ENCODE measurements at places on chromosomes 16 and 17.
A peak's percentile ranks its signal among the peaks of the same experiment; 100 is the strongest.

- DNase-seq: no peak
Measured at GRCh38 chr17:58575511-58575910, 61.1 kb upstream of the MTMR4 start.

DNA sequence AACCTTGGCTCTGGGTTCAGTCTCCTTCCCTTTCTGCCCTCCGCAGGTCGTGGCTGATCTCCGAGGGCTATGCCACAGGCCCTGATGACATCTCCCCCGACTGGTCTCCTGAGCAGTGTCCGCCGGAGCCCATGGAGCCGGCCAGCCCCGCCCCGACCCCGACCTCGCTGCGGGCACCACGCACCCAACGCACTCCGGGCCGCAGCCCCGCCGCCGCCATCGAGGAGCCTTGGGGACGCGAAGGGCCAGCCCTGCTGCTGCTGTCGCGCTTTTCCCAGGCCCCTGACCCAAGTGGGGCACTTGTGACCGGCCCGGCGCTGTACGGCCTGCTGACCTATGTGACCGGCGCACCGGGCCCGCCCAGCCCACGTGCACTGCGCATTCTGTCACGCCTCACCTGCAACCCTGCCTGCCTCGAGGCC is 5.1 kb downstream of the ARMC5 start:
- no peak for DNase-seq

DNA sequence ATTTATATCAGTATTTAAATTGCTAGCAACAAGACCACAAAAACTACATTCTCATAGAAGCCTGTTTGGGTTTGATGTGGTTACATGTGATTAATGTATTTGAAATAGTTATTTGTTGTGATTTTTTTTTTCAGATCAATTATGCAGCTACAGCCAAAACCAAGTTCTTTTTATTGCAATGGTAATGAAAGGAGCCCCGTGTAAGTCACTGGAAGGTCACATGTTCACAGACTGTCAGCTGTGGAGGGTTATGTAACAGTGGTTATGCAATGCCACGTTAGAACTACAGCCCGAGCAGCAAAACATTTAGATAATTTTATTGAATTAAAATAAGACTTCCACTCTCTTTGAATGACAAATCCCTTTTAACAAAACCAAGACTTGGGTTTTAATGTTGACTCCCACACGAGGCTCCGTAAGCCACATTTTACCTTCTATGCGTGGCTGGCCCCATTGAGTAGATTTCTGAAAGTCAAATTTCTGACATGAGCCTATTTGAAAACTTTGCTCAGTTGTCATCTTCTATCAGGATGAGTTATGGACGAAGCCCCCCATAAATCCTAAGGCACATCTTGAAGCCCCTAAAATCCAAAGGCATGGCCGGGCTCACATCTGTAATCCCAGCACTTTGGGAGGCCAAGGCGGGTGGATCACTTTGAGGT is 41.8 kb upstream of the SEC14L1 start:
- no peak for DNase-seq

- no peak for DNase-seq
Measured at GRCh38 chr17:82376042-82376730, 4.6 kb downstream of the UTS2R start.

DNA sequence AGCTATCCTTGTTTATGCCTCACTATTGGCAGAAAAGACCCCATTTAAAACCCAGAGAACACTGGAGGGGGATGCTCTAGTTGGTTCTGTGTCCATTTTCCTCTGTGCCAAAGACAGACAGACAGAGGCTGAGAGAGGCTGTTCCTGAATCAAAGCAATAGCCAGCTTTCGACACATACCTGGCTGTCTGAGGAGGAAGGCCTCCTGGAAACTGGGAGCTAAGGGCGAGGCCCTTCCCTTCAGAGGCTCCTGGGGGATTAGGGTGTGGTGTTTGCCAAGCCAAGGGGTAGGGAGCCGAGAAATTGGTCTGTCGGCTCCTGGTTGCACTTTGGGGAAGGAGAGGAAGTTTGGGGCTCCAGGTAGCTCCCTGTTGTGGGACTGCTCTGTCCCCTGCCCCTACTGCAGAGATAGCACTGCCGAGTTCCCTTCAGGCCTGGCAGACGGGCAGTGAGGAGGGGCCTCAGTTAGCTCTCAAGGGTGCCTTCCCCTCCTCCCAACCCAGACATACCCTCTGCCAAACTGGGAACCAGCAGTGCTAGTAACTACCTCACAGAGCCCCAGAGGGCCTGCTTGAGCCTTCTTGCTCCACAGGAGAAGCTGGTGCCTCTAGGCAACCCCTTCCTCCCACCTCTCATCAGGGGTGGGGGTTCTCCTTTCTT is 56.1 kb downstream of the IGF2BP1 start:
- DNase-seq: no peak

GRCh38 chr16:22198547-22199293 is 7.4 kb upstream of the EEF2K start:
- DNase-seq: no peak

GRCh38 chr16:9908613-9909012 is 273.6 kb downstream of the GRIN2A start:
- no peak for DNase-seq

GRCh38 chr16:63578791-63579190 is 1542.6 kb upstream of the CDH8 start:
- DNase-seq: no peak

DNA sequence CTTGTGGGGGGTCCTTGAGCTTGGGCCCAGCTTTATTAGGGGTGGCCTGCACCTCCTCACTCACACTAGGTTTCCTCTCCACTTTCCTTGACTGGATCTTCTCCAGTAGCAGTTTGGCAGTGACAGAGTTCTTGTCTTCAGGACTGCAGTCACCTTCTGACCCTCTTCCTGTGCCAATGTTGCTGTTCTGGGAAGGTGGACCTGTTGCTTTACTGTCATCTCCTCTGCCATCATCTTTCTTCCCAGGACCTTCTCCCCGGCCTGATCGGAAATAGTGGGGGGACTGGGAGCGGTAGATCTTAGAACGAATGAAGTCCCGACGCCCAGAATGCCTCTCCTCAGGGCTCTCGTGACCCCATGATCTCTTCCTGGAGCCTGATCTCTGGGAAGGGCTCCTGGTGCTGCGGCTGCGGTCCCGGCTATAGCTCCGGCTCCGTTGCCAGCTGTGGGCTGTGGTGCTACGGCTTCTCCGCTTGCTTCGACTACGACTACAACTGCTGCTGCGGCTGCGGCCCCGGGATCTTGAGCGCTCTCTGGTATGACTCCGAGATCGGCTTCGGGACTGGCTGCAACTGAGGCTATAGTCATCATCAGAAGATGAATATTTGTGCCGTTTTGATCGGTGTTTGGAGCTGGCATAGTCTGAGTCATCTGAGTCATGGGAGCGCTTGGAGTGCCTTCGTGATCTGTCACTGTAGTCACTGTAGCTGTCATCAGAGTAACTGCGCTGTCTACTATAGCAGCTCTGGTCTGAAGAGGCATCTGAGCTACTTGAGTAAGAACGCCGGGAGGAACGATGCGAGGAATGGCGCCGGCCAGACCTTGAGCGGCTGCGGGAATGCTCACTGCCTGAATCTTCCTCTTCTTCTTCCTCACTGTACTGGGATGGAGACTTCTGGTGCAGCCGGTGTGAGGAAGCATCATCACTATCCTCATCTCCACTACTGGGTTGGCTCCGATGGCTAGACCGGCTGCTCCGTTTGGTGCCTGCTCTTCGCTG is 9.5 kb upstream of the ITGA2B start:
- no peak for DNase-seq

DNA sequence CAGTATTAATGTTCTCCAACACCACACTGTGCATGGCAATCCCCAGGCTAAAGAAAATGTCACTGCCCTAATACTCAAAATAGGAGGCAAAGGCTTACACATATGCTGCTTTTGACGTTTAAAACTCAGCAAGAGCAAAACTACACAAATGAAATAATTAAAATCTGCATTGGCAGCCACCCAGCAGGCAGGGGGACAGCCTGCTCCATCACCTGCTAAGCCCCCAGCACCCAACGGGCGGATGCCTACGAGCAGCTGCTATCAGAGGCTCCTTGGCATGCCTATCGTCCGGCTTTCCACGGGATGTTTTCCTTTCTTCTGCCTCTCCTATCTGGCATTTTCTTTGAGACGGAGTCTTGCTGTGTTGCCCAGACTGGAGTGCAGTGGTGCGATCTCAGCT is 337.5 kb downstream of the SOX9 start:
- DNase-seq: no peak

DNA sequence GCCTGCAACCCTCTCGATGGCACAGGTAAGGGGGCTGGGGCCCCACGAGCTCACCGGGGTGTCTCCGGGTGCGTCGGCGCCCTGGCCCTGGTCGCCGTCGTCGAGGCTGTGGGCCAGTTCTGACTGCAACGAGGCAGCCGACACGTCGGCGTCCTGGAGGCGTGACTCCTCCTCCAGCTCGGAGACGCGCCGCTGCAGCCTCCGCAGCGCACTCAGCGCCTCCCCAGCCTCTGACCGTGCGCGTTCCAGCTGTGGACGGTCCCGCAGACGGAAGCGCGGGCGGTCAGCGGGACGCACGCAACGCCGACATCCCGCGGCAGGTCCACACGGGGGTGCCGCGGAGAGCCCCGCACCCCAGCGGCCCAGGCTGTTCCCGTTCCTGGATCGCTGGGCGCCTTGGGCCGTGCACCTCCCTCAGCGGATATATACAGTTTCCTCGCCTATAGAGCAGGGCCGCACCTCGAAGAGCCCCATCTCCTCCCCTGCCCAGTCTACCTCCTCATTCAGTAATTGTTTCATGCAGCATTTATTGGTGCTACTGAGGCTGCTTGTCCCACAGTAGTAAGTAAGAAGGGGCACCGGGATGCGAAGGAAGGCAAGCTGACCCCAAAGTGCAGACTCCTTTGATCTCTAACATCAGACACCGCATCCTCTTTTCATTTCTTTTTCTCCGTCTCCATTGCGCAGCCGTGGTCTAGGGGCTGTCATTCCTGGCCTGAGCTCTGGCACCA is 5.8 kb downstream of the THOC6 start:
- DNase-seq: peak; percentile 36

DNA sequence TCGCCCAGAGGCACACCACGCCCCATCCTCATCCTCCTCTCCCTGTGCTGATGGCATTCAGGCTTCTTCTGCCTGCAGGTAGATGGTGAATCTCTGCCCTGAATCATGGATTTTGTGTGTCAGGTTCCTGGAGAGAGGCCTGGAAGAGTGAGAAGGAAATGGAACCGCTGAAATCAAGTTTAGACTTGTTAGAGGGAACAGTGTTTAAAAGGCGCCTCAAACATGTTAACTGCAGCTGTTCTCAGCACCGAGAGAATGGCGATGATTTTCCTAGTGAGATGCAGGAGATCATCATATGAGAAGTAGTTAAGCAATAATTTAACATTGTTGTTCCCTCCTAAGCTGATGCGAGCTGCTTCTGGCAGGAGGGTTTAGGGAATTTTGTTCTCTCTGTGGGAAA is 744.4 kb upstream of the EEF2KMT start:
- no peak for DNase-seq

DNA sequence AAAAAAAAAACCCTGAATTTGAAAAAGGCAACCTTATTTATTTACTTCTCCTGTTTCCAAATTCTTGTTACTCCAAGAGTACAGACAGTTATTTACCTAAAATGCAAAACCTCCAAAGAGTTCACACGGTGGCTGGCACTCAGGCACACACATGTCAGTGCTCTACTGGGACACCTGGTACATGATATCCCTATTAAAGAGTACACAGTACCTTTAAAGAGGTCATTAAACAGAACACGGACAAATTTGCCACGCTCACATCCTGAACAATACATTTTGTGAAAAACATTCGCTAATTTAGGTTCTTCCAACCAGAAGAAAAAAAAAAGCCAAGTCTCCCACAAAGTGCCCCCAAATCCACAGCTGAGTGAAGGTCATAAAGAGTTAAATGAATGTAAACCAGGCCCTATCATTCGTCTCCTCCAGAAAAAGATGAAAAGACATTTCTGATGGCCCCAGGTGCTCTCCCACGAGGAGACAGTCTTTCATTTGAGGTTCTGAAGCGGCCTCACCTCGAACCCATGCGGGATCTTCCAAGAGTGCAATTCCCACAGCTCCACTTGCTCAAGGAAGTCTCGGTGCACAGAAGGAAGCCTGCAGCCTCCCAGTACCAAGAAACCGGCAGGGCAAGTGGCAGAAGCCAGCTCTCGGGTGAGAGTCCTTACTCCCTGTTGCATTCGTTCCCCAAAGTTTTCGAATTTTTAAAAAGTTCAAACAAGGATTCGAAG is 993 bp downstream of the ERN1 start:
- DNase-seq: no peak

DNA sequence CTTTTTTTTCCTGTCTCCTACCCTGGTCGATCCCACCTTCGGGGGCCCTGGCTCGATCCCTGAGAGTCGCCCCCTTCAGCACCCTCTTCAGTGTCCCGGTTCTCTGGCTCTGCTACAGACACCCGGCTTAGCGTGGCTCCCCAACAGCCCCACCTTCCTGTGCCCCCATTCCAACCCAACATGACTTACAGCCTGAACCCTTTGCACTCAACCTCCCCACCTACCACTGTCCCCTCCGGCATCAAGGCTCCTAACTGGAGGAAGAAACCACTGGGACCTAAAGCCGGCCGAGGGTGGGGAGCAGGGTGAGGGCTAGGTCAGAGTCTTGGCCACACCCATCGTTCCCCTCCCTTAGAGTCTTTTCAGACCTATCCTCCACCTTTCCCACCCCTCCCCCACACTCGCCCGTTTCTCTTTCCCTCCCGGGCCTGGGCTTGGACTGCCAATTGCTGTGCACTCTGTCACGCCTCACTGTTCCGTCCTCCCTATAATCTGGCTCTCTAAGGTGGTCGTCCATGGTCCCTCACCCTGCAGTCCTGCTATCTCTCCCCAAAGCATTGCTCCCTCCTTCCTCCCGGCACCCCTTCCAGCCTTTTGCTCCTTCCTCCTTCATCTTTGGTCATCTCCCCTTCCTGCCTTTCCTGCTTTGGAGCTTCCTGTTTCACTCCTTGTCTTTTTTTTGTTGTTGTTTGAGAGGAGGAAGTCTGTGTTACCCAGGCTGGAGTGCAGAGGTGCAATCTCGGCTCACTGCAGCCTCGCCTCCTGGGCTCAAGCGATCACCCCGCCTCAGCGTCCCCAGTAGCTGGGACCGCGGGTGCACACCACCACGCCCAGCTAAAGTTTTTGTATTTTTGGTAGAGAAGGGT is 890 bp upstream of the CLDN7 start:
- no peak for DNase-seq

GRCh38 chr17:393806-394717 is 41.5 kb upstream of the RPH3AL start:
- no peak for DNase-seq

GRCh38 chr16:56312028-56312300 is 113.4 kb downstream of the AMFR start:
- no peak for DNase-seq

DNA sequence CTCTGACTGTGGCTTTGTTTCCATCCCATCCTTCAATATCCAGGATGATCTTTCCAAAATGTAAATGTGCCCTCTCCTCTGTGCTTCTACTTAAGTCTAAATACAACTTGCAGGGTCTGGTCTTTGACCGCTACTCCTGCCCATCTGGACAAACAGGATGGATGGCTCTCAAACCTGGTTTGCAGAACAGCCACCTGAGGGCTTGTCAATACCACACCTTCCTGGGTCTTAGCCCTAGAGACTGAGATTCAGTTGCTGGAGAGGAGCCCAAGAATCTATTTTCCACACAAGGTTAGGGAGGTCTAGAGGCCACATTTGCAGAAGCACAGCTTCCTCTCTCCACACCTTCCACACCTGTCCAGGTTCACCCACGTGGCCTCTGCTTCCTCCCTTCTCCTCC is 1.9 kb upstream of the GRB7 start:
- no peak for DNase-seq

Data from stimulated activated CD8-positive, alpha-beta memory T cell treated with anti-CD3 and anti-CD28 coated beads, Interleukin-15, amount 100 ng/mL, for 48 hours (primary cell).